ENCODE measurements at places on chromosomes 1 and 21.

- no peak for DNase-seq
These were observed 163.2 kb downstream of the IER5 start for GRCh38 chr1:181251713-181252075.

DNA sequence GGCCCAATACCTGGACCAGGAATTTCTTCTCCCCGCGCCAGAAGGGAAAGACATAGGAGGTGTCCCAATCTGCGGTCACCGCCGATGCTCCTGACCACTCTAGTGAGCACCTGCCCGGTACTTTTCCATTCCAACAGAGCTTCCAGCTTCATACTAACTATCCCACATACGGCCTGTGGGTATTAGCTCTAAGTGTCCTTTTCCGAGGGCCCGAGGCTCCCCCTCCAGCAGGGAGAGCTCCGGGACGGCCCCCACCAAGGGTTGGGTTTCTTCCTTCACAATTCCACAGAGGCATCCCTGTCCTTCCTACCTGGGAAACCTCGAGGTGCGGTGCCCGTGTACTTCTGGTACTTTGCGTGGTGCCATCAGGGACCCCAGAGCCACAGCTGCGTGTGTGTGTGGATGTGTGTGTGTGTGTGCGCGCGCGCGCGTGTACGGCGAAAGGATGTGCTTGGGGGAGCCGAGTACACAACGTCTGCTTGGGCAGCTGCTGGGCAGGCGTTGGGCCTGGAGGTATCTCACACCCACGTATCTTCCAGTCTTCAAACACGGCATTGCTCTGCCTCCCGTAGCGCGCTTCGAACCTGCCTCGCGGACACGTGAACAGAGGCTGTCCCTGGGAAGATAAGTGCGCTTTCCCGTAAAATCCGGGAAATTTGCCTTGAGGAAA, 2.4 kb upstream of the SIM2 start:
- no peak for DNase-seq

GRCh38 chr1:76669131-76669530, 198.1 kb upstream of the ST6GALNAC5 start:
- no peak for DNase-seq

DNA sequence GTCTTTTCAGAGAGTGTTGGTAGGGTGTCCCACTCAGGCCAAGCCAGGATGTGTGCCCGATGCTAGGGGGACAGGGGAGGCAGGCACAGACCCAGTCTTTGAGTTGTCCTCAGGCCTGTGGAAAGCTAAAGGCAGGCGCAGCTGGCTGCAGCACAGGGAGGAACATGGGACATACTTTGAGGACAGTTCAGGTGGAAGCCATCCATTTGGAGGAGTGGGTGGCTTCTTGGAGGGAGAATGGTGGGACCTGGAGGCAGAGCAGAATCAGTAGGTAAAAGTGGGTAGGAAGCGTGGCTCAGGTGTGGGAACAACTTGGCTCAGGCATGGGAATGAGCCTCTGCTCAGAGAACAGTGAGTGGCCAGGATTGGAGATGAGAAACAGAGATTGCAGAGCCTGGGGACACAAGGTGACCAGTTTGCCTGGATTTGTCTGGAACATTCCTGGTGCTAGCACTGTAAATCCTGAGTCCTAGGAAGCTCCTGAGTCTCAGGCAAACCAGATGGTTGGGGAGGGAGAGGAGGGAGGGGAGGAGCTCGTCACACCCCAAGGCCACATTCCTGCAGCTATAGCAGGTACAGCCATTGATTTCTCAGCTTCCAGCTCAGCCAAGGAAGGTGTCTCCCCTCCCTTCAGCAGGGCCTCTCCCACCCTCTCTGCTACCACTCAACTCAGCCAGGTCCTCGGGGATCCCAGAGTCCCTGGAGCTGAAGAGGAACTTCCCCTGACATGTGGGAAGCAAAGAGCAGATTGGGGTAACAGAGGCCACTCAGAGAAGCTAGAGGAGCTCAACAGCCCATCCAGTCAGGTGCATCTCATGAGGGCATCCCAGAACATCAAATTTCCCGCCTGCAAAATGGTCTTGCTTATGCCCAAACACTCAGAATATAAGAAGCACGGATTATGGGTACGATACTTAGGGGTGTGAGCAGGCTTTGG, 65.2 kb upstream of the TINAGL1 start:
- no peak for DNase-seq

DNA sequence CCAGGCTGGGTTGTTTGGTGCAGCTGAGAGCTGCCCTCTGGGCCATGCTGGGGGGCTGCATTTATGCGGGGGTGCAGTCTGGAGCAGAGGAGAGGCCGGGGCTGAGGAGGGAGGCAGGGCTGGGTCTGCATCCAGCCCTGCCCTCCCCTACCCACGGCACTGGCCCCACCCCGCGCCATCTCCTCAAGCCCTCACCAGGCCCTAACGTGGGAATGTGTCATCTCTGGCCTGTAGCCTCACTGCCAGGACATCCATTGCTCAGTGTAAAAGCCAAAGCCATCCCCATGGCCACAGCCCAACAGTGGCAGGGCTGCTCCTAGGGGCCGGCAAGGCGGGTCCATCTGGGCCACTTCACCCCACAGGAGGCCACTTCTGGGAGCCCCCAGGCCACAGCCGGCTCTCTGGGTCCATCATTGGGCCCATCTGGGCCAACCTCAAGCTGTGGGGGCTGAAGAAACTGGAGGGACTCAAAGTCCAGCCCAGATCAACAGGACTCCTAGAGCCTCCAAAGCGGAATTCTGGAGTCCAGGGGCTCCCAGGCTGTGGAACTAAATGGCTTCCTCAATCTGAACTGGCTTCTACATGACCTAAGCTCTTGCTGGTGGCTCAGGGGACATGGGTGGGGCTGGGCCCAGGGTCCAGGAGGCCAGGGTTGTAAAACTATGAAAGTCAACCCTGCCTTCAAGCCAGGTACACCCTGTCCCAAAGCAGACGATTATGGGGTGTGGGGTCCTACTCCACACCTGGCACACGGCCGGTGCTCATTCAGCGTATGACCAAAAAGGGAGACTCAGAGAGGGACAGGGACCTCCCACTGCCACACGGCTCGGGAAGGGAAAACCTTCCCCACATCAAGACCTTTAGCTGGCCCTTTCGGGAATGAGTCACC, 32.6 kb downstream of the RUNX3 start:
- no peak for DNase-seq

GRCh38 chr1:231887166-231887565, 260.6 kb downstream of the DISC1 start:
- DNase-seq: no peak

- DNase-seq: no peak
These were observed 44.6 kb downstream of the CD247 start for GRCh38 chr1:167473761-167474160.

DNA sequence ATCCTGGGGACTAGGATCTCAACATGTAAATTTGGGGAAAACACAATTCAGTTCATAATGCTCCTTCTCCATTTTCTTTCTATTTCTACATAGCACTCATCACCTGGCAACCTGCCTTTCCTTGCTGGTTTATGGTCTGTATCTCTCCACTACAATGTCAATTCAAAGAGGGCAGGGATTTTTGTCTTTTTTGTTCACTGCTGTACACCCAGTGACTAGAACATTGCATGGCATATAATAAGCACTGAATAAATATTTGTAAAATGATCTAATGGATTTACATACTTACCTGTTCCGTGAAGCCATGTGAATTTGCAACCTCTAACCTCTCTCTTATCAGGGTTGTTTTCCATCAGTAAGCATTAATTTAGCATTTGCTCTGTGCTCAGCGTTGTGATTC, 27.4 kb upstream of the TBX15 start:
- no peak for DNase-seq
